ENCODE measurements at places on chromosomes 16 and 17. TPM values are rescaled to one million over a fixed set of nuclear protein-coding genes. Genes with fewer than 3 reads are reported as not detected.

DNA sequence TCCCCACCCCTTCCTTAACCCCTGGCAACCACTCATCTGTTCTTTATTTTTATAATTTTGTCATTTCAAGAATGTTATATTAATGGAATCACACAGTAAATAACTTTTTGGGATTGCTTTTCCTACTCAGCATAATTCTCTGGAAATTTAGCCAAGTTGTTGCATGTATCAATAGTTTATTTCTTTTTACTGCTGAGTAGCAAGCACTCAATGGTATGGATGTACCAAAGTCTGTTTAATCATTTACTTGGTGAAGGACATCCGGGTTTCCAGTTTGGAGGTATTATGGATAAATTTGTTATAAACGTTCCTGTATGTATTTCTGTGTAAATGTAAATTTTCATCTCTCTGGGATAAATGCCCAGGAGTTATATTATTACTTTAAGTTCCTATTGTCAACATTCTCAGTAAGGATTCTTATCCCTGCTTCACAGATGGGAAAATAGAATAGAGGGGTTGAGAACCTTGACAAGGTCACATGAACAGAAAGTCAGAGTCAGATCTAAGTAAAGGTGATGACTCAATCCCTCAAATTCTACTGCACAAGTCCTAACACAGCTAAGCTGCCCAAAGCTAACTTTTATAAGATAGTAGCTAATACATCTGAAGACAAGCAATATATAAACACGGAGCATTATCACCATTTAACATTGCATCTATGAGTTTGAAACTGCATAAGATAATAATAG, 62.4 kb upstream of the MTMR4 start:
- no peak for DNase-seq

The NOS2 gene
- total RNA-seq: not detected

The RPL13 gene
- 2,832 TPM for total RNA-seq

The CD300H gene
- not detected for total RNA-seq

- DNase-seq: no peak
Measured at GRCh38 chr16:15803618-15804017, 53.2 kb downstream of the MYH11 start.

The NT5C3B gene
- total RNA-seq: 52.4 TPM

All from activated naive CD4-positive, alpha-beta T cell treated with anti-CD3 and anti-CD28 coated beads, Interleukin-2, amount 50 U/mL, for 72 hours (primary cell).